ENCODE measurements at places on chromosomes 3 and 15.

DNA sequence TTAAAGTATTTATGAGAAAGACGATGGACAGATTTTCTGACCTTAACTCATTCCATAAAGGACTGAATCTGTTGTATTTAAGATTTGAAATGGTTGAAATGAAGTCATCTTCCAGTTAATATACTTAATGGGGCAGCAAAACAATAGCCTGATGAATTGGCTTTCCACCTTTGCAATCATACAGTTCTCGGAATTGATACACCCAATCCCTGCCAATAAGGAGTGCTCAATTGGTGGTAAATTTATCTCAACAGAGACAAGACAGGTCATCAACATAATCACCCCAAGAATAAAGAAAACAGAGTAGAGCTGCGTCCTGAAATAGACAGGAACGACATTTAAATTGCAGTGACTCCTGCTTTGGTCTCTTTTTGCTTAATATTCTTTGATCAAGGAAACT lies 11.2 kb downstream of the ANXA2 start:
- no peak for DNase-seq

DNA sequence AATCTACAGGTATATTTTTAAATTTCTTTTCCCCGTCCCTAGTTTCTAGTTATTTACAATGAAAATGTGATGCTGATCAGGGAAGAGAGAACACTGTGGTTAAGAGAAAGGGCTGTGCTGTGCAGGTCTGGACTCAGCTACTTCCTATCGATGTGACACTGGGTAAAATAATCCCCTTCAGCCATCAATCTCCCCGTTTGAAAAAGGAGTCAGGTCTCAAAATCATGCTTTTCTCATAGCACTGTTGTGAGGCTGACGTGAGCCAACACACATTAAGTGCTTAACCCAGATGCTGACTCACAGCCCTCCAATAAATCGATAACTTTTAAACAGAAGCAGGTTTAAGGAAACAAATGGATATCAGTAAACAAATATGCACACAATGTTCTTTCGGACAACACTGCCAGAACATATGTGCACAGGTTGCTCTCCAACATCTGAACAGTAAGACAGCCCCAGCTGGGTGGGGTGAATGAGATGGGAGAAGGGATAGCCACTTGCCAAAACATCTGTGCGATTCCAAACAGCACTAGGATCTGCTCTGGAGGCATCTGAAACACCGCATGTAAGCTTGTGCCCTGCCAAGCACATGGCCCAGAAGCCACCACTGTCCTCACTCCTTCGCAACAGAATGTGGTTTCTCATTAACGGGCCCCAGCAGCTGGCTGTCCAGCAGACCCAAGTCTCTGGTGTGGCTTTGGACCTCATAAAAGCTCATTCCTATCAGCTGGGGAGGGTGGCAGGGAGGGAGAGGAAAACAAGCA lies 143.2 kb upstream of the PRICKLE2 start:
- no peak for DNase-seq

DNA sequence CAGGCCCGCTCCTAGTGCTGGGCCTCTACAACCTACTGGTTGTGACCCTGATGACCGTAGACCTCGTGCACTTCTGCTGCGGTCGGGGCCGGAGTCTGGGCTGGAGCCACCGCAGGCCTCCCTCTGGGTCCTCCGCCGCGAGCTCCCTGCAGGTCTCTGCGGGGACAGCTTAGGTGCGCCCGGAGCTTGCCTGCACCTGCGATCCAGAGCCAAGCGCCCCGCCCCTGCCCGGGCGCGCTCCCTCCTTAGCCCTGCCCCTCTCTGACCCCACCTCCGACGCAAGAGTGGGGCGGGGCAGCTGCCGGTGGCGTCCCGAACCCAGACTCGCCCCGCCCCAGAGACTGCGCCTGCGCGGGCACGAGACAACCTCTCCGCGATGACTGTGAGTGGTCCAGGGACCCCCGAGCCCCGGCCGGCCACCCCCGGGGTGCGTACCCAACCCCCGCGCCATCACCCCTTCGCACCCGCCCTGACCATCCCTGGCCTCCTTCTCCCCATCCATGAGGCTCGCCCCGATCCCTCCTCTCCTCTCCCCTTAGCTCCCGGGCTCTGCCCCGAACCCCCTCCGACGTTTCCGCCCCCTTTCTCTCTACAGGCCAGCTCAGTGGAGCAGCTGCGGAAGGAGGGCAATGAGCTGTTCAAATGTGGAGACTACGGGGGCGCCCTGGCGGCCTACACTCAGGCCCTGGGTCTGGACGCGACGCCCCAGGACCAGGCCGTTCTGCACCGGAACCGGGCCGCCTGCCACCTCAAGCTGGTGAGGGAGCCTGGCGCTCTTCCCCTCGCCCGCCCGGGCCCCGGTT lies at the start of gene UNC45A:
Gene UNC45A, plus strand, starts transcription at position 337 of the 803 bp plus-strand sequence. Its CDS starts 40 bp downstream, at position 377.
- DNase-seq, result peak; percentile 98

DNA sequence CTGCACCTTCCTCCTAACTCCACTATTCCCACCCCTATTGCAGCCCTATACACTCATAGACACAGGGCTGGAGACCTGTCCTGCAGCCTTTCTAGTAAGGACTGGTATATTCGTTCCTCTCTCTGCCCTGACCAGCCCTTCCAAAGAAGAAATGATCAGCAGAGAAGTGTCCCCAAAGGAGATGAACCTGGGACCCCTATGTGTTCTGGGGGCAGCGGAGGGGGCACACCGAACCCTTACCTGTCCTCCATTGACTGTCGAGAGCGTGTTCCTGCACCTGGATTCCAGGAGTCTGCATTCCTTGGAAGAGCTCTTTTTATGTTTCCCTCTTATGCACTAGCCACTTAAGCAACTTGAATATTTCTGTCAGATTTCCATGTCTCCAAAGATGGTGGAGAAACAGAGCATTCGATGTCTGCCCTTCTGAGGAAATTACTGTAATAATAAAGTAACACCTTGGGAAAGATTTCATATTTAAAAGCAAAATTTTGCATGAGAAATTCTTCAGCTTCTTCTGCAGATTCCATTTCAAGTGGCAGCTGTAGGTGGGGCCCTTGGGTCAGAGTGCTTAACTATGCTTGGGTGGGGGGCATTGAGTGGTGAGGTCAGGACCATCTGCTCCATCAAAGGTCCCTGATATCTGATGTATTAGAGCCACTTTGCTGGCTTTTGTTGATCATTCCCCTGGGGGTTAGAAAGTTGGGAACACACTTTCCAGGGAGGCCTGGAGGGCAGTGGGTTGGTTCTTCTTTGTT lies 6.3 kb downstream of the EPHB1 start:
- DNase-seq, result no peak

DNA sequence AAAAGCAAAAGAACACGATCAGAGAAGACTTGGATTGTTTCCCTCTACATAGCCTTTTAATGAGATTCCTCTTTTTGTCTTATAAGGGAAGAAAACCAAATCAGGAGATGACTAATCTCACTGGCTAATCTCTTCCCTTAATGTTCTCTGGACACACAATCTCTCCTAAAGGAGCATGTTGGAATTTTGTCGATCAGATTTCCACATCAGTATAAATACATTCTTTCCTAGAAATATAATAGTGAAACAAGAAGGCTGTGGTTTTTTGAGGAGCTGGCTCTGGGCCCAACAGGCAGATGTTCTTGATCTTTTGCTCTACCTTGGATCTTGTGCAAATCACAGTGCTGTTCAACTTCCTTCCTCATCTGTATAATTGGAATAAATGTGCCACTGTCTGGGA lies 94.0 kb downstream of the GTPBP8 start:
- no peak for DNase-seq

- no peak for DNase-seq
Observed at GRCh38 chr3:70963431-70964275, 619.9 kb downstream of the FOXP1 start.

- DNase-seq, result no peak
Observed at GRCh38 chr3:44289882-44290462, 48.3 kb downstream of the TOPAZ1 start.

DNA sequence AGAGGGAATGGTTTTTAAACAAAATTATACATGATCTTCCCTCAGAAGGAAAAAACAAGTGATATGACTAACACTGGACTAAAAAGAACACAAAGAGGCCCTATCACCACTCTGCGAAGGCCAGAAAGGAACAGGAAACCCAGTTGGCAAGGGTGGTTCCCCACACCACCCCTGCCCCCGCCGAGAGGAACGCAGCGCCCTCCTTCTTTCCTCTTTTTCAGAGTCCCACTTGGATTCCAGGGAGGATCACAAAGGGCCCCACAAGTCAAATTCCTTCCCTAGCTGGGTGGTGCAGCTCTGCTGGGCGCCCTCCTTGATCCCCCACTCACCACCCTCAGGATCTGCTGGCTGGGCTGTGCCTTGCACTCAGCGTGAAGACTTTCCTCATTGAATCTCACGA lies 29.8 kb downstream of the PLA1A start:
- no peak for DNase-seq

DNA sequence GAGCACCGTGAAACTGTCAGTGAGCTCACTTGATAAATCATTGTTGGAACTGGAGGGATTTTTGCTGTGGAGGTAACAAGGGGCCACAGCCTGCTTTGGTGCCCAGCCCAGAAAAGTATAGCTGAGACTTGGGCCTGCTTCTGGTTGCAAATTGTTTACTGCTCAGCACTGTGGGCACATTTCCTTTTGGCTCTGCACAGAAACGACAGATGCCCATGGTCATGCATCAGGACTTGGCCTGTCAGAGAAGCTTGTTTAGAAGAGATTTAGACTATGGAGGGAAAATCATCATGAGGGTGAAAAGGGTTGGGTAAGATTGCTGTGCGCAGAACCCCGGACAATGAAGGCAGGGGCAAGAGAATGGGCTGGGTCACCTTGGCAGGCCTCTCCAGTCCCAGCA lies 286.1 kb upstream of the CTNNB1 start:
- DNase-seq, result no peak

- DNase-seq, result no peak
Observed at GRCh38 chr3:32989171-32989570, 37.7 kb downstream of the CCR4 start.

DNA sequence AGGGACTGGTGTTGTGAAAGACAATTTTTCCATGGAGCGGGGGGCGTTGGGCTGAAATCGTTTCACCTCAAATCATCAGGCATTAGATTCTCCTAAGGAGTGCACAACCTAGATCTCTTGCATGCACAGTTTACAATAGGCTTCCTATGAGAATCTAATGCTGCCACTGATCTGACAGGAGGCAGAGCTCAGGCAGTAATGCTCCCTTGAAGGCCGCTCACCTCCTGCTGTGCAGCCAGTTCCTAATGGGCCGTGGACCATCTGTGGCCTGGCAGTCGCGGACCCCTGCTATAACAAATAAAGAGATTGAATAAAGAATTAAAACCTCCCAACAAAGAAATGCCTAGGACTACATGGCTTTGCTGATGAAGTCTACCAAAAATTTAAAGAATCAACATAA lies 25.3 kb upstream of the ANKRD28 start:
- no peak for DNase-seq

DNA sequence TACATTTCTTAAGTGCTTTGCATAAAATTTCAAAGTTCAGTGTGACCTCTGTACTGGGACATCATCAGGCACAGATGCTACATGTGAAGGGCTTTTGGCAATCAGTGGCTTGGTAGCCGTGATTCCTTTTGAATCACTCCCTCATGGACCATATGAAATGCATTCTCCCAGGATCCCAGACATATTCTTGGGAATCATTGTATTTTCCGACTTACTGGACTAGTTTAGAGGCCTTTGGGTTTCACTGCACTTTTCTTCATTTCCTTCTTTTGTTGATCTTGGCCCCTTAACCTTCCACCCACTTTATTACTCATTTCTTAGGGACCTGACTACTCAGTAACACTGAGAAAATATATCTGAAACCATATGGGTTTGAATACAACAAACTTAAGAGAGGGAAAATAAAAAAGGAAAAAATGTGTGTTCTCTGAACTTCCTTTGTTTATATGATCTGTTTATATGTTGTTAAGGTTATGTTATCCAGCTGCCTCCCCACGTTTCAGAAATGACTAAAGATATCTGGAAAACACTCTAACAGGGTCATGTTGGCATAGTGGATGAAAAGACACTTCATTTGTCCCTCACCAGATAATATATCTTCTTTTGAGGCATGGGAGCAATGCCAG lies 35.1 kb downstream of the HMG20A start:
- DNase-seq, result no peak

GRCh38 chr3:183033746-183034145 lies 53.4 kb upstream of the DCUN1D1 start:
- no peak for DNase-seq

- no peak for DNase-seq
Observed at GRCh38 chr15:62491642-62492041, 326.6 kb upstream of the C2CD4B start.

- no peak for DNase-seq
Observed at GRCh38 chr3:12780751-12781150, 15.7 kb upstream of the CAND2 start.

DNA sequence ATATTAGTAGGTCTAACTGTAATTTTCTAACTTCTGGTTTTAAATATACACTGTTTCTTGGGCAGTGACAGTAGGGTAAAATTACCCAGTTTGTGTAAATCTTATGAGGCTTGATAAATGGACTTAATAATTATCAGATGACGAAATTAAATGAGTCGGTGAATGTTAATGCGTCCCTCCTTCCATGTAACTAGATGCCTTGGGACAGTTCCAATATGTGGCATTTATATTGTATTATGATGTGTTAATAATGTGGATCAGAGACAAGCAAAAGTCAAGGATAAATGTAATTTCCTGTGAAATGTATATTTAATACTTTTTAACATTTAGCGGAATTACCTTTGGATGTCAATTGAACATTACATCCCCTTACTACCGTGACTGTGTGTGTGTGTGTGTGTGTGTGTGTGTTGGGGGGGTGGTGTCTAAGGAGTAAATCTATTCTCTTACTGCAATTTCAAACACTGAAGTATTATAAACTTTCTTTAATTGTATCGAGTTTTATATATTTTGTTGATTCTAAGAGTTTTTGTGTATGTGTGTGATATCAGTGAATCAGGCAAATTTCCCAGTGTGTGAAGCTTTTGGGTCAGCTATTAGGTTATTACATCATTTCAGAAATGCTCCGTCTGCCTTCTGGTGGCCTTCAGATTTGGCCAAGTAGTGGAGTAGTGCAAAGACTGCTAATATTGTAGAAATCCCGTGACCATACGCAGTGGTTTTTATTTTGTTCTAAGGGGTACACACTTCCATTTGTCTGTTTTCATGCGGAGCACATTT lies 50.1 kb downstream of the CNTN4 start:
- DNase-seq, result no peak

GRCh38 chr15:52018693-52019393 lies at the start of gene MAPK6:
Gene MAPK6 (plus strand): TSS chr15:52019219. CDS start chr15:52046461, 27,242 bp downstream.
- peak; percentile 95 for DNase-seq

- no peak for DNase-seq
Observed at GRCh38 chr3:193372783-193373182, 5.8 kb downstream of the ATP13A5 start.

GRCh38 chr15:88744548-88745020 lies 58.7 kb upstream of the ACAN start:
- no peak for DNase-seq

DNA sequence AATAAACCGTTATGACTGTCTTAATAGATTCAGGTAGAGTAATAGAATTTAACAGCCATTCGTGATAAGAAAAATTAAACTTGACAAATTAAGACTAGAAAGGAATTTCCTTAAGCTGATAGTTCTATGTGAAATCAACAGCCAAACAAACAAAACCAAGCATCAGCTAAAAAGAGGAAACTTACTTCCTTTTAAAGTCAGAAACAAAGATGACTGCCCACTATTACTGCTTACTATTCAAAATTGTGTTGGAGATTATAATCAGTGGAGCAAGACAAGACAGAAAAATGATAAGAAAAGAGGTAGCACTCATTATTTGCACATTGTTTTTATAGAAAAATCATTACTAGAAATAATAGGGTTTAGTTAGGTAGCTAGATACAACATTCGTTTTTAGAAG lies 13.8 kb upstream of the FAH start:
- DNase-seq, result no peak

- DNase-seq, result no peak
Observed at GRCh38 chr3:150252462-150252861, 155.6 kb upstream of the TSC22D2 start.

Data from stimulated activated CD4-positive, alpha-beta T cell treated with anti-CD3 and anti-CD28 coated beads, Interleukin-12 subunit alpha, Interleukin-12 subunit beta, amount 100 ng/mL, for 4 hours (primary cell).